ENCODE measurements at places on chromosomes 16 and 17.

DNA sequence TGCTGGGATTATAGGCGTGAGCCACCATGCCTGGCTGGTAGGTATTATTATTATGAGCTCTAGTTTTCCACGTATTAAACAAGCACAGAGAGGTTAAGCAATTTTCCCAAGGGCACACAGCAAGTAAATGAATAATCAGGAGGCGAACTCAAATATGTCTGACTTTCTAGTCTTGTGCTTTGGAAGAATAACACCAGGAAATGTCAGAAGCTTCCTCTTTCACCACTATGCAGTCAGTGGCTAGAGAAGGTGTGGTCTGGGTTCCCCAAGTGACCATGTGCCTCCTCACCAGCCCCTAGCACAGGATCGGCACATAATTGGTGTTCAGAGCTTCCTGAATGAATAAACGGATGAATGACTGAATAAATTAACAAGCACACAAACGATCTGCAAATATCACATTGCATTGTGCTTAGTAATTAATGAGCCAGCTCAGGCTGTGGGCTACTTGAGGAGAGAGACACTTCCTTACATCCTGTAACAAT lies 21.6 kb upstream of the SCNN1B start:
- DNase-seq = no peak

DNA sequence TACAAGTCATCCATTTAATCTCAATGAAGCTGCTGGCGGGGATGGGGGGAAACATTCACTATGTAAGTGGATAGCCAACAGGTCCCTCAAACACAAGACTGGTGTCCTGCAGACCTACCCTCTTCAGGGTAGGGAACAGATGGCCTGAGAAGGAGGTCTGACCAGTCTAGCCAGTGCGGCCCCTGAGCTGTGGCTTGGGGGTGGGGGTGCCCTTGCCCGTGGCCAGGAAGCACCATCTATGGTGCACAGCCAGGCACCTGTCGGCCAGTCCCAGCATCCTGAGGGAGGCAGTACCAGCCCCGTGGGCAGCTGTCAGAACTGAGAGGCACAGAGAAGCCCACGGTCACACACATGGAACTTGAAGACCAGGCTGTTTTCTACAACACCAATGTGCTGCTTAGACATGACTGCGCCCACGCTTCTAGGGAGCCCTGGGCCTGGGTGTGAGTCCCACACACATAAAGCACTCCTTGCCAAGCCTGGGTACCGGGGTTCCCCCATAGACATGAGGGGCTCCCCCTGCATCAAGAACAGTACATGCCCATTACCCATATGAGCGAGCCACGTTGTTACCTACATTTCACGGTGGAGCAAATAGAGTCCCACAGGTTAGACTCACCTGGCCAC lies 40.9 kb downstream of the RMI2 start:
- no peak for DNase-seq

DNA sequence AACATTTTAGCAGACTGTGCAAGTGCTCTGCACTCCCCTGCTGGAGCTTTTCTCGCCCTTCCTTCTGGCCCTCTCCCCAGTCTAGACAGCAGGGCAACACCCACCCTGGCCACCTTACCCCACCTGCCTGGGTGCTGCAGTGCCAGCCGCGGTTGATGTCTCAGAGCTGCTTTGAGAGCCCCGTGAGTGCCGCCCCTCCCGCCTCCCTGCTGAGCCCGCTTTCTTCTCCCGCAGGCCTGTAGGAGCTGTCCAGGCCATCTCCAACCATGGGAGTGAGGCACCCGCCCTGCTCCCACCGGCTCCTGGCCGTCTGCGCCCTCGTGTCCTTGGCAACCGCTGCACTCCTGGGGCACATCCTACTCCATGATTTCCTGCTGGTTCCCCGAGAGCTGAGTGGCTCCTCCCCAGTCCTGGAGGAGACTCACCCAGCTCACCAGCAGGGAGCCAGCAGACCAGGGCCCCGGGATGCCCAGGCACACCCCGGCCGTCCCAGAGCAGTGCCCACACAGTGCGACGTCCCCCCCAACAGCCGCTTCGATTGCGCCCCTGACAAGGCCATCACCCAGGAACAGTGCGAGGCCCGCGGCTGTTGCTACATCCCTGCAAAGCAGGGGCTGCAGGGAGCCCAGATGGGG lies 3.1 kb downstream of the GAA start:
- no peak for DNase-seq

DNA sequence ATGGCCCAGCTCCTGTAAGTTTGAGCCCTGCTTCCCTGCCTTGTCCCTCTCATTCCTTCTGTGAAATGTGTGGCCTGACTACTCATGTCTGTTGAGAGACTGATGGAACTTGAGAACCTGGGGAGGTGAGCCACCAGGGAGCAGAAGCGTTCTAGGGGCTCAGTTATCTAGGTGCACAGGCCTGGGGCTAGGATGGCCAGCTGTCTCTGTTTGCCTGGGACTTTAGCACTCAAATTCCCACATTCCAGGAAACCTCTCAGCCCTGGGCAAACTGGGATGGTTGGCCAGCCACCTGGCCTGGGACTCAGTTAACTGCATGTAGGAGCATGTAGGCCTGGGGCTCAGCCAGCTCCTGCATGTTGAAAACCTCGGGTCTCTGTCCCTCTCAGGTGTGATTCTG lies 9.3 kb upstream of the EPN3 start:
- no peak for DNase-seq

DNA sequence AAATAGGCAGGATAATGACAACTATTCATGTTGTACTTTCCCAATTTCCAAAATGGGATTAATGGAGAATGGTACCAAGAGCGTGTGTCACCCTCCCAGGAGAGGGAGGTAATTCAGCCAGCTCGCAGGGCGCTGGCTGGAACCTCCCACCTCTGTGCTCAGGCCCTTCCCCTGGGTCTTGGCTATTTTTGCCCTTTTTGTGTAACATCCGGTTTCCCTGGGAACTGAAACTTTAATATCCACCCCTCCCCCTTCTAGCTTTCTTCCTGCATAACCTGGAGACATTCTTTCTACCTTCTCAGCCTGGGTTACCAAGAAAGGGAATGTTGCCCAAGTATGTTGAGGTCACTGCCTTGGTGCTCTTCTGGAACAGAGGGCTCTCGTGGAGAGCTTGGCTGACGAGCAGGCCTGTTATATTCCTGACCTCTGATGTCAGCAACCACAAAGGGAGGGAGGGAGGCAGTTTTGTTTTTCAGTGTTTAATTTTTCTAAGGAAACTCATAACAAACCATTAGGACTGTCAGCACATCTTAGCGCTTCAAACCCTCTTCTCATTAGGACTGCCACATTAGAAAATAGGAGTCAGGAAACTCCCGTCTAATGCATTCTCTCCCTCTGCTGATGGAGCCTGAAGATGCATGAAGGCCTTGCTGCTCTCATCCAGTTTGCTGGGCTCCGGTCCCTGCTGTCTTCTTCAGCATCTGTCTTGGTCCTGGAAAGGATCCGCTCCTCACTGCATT lies 25.6 kb downstream of the ITGB3 start:
- no peak for DNase-seq
